ENCODE measurements at places on chromosomes 1 and 21.

DNA sequence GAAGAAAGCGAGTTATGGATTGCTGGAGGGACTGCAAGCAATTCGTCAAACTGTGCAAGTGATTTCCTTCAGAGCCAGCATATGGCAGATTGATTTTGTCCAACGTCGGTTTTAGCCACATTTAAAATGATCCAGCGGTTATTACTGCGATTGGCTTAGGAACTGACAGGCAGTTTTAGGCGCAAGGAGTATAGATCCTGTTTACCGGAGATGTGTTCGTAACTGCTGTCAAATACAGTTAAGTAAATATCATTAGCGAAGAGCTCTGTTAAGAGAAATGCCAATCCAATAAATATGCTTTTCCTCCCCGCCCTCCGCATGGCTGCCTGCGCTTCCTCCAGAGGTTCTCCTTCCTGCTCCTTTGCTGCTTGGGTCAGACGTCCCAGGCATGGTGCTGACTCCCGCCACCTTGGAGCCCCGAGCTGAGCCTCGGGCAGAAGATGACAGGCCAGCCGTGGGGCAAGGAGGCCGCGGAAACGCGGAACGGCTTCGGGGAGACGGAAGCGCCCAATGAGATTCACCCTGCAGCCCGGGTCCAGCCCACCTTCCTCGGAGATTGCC is 9.4 kb upstream of the BARHL2 start:
- DNase-seq = no peak

- no peak for DNase-seq
These were observed 674 bp downstream of the BCL10 start for GRCh38 chr1:85275701-85276214.

GRCh38 chr1:84298684-84299535 is 2.6 kb upstream of the SAMD13 start:
- peak; percentile 66 for DNase-seq

DNA sequence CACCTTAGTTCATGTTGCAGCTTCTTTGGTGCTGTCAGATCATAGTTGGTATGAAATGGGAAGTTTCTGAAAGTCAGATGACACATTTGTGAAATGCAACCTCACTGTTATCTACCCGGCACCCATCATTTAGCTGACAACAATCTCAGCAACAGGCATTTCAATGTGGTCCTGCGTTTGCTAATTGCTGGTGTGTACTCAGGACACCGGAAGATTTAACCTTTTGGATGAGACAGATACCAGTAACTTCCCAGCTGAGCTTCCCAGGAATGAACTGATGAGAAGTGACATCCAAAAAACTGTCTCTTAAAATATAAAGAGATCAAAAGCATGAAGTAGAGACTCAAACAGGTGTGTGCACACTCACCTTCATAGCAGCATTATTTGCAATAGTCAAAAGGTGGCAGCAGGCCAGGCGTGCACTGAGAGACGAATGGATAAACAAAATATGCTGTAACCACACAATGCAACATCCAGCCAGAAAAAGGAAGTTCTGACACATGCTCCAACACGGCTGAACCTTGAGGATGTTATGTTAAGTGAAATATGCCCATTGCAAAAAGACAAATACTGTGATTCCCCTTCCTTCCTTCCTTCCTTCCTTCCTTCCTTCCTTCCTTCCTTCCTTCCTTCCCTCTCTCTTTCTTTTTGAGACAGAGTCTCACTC is 7.9 kb upstream of the CLDN14 start:
- no peak for DNase-seq

DNA sequence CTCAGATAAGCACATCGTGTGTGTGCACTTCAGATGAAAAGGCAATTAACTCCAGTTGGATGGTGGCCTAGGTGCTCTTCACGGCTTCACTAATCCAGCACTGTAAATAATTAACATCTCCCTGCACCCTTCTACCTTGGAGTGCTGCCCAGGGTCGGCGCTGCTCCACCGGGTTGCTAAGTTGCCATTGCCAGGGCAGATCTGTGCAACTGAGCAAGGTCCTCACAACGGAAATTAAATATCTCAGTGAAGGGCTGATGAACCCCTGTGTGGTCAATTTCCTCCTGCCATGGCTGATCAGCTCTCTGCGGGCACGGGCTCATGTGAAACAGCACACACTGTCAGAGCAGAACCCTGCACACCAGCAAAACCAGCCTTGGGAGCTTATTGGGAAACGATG is 63.2 kb downstream of the SYDE2 start:
- DNase-seq = no peak

DNA sequence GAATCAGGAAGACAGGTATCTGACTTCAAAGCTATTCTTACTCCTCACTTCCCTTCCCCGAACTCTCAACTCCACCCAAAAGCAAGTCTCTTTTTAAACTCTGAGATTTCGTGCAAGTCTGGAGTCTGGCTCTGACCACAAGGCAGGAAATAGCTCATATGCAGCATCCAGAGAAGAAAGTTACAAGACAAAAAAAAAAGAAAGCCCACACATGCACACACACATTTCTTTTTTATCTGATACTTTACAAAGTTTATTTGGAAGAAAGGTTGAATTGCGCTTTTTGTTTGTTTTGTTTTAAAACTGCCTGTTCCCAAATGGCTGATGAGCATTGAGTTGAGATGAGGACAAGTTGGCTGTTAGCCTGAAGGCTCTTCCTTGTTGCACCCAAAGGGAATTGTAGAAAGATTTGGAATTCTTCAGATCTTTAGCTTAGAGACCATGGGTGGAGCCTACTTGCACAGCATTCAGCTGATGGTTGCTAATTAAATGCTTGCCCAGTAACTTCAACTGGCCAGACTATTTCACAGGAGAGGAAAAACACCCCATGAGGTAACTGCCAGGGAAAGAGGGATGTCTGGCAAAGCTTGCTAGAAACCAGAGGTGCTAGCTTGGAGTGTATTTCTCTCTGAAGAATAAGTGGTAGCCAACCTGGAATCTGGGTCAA is 490.3 kb downstream of the TTLL7 start:
- DNase-seq = peak; percentile 39

DNA sequence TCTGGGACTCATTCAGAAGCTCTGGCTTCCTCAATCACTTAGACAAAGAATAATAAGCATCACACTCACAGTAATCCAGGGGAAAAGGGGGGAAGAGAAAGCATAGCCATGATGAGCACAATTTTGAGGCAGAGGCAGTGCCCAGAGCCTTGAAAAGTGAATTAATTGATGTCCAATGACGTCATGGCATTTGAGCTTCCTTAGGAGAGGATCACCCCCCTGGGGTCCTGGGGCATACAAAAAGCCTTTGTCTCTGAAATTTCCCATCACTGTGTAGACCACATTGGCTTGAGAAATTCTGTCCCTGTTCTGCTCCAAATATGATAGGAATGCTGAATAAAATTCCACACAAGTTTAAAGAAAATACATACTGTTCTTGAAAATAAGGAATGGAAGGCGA is 84.3 kb upstream of the COA6 start:
- no peak for DNase-seq

- peak; percentile 42 for DNase-seq
These were observed at the start of gene GIPC2 for GRCh38 chr1:78045926-78046778. Gene GIPC2, plus strand, starts transcription at chr1:78045966. Its CDS starts 129 bp downstream, at chr1:78046095.

DNA sequence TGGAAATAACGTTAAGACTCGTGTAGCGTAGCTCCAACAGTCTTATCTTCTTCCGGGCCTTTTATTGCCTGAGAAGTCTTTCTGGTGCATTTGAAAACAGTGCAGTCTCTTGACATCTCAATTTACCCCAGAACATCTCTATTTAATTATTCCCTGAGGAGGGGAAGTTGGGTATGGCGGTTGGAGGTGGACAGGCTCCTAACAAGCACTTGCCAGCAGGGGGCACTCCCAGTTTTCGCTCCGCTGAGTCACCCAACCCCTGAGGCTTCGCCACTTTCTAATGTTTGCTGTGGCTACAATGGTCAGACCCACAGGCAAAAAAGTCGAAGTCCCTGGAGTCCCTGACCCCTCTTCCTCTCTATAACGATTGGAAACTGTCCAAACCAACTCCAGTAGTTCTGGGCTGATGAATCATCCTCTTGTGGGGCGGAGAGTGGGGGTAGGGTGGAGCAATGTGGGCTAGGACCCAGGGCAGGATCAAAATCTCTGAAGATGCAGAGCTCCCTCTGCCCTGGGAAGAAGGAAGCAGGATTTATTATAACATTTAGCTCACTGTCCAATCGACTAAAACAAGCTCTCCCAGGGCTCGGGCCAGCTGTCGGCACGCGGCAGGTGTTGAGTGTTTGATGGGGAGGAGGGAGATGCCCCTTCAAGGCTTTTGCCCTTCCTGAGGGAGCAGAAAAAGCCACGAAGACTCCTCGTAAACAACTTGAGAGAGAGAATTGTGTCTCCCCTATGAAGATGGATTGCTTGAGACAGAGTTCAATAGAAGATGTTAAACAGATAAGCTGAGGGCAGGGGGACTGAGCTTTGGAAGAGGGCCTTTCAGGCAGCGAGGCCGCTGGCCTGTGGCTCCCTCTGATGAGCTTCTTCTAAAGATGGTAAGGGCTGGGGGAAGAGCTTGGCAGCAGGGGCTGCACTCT is 85.7 kb downstream of the BRINP2 start:
- peak; percentile 55 for DNase-seq

DNA sequence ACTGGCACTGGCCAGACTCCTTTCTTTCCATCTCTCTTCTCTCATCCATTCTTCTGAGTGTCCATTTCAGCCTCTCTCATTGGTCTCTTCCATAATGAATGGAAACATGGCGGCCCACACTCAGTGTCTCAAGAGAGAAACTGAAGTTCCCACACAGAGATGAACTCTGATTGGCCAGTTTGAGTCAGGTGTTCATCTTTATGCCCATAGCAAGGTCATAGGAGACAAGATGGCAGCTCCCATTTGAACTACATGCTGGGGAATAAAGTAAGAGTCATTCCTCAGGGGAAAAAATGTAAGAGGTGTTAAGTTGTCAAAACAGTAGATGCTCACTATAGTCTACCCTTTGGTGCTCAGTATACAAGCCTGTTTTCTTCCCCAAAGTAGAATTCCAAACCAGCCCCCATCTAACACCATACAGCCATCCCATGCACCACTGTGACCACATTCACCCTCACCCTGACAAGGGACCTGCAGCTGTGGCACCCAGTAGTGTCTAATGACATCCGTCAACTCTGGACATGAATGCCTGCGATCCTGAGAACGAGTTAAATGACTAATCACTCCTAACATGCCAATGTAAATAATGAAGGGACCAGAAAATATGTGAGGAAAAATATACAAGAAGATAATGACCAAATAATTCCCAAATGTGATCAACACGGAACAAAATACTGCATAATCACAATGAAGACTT is 12.4 kb downstream of the CDA start:
- no peak for DNase-seq

GRCh38 chr1:49136738-49137251 is 360.1 kb upstream of the BEND5 start:
- DNase-seq = no peak

DNA sequence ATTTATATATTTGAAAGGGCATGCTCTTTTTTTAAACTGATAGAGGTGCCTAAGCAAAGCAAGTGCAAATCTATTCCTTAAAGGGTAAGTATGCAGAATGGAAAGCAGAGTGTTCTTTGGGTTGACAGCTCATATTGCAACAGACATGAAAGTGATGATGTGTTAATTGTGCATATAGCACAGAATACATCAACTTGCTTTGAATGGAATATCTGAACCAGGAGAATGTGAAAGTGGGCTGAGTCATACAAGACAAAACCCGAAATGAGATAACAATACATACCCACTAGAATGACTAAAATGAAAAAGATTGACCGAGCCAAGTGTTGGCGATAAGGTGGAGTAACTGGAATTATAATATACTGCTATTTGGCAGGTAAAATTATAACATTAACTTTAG is 4.3 kb downstream of the CR1 start:
- no peak for DNase-seq

DNA sequence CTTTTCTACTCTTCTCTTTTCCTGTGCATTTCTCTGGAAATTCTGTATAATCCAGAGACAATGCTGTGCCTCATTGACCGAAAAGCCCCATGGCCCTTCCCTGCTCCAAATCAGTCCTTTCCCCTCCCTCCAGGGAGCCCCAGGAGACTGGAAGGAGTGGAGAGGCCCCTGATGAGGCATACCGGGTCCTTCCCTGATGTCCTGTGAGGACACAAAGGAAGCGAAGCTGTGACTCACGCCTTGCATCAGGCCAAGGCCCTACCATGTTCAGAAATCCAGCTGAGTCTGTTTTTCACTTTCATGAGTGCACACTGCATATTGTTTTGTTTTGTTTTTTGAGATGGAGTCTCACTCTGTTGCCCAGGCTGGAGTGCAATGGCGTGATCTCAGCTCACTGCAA is 38.7 kb upstream of the BECN2 start:
- peak; percentile 32 for DNase-seq

DNA sequence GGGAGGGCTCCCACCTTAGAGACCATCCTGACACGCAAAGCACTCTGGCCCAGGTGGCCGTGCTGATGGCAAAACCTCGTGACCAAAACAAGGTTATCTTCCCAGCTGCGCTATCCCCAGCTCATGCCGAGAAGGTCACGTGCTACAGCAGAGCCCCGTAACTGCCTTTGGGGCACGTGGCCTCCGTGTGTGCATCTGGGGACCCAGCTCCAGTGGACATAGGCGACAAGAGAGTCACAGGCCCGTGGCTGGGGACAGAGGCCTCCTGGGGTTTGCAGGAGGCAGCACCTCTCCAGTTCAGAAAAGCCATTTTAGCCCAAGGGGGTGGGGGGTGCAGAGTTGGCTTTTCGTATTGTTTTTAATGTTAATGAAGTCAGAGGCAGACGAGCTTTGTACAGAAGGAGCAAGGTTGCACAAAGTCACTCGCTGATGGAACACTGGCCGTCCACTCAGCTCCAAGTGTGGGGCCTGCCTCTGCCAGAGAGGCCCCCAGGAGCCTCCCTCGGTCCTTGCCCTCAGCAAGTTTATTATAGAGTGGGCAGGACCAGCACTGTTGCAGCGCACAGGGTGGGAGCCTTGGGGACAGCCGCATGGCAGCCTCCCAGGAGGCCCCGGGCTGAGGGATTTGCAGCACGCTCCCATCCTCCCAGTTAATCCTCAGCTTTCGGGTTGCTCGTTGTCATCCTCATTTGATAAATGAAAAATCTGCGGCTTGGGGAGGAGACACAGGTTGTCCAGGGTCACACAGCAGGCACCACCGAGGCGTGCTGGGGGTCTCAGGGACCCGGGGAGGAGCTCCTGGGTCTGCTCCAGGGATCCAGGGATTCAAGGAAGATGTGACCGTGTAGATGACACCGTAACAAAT is 8.0 kb upstream of the PDE9A start:
- DNase-seq = no peak

Data from right hindlimb (tissue), 1 donor.